ENCODE measurements at places on chromosomes 2 and 18.
A peak's percentile ranks its signal among the peaks of the same experiment; 100 is the strongest.

DNA sequence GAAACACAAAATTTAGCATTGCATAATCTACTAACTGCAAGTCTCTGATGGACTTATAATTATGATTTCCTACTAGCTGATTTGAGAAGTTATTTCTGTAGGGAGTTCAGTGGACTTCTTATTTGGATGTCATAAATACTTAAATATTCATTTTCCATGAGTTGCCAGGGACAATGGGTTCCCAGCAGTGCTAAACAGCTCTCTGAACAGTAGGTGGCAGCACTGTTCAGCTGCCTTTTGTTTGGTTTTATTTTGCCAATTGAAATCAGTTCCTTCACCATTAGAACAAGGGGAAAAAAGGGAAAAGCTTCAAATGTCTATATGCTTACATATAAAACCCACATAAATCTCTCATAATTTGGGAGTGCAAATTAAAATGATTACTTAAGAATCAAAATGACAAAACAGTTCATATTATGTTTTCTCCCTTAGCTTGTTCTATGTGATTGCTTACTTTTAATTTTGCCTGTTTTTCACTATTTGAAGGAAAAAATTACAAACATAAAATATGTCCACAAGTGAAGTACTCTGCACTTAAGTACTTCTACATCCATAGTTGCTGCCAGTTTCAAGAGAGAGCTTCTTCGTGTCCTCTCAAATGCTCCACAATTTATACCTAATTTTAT, 898.9 kb downstream of the CPS1 start:
- peak; percentile 12 for DNase-seq

DNA sequence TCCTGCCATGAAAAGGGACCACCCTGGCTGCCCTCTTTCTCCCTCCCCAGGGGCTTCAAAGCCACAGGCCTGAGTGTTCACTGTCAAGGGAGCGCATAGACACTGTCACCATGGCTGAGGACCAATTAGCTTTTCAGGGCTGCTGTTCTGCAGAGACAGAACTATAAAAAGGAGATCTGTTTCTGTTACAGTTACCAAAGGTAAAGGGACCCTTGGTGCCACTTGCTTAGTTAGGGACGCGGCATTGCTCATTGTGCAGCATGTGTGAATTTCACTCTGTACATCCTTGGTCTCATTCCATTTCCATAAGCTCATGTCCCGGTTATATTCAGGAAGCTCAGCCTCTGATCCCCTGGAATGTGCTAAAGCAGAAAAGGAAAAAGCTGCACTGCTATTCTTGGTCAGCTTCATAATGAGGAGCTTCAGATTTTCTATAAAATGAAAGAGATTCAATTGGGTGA, 55.5 kb upstream of the RNF152 start:
- no peak for DNase-seq

- no peak for DNase-seq
Measured at GRCh38 chr2:152055366-152056108, 43.3 kb downstream of the CACNB4 start.

DNA sequence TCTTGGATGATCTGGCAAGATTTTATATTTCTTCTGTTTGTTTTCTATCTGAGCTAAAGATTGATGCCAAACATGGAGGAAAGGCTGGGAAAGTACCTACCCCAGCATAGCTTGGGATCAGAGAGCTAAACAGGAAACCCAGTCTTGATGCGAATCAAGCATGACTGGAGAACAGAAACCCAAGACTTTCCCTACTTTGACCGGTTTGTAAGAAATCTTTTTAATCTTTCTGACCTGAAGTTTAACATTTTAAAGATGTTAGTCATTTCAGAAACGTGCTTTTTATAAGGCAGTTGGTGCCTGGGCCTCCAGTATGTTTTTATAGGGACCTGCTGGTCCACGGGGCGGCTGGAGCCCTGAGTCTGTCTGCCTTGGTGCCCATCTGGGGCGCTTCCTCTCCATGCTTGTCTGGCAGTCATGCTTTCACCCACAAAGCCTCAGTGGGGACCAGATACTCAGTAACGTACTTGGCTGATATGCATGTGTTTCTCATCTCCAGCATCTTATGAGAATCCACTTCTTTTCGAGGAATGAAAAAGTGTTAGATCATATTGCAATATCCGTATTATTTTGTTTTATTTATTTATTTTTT, 266.5 kb downstream of the PTGR3 start:
- no peak for DNase-seq

GRCh38 chr18:57230861-57231585, 84.1 kb downstream of the BOD1L2 start:
- DNase-seq = peak; percentile 21

GRCh38 chr18:40687399-40687798, 1267.6 kb upstream of the PIK3C3 start:
- DNase-seq = no peak

GRCh38 chr2:95345563-95346230, 48.5 kb downstream of the KCNIP3 start:
- DNase-seq = peak; percentile 65

DNA sequence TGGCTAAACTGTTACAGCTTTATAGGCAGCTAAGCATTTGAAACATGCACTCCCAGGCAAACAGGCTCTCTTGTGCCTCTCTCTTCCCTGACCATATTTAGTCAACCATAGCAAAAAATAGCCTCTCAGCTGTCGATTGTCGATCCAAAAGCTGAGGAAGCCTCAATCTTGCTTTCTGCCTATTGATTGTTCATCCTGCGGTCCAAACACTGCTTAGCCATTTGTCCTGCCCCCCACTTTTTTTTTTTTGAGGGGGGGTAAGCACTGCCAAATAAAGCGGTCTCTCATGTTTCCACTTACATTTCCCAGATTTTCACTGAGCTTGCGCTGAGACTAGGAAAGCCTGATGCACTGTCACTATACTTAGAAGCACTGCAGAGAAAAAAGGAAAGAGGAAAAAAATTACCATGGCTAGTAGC, 90.8 kb downstream of the MIB1 start:
- no peak for DNase-seq

- peak; percentile 88 for DNase-seq
Measured at GRCh38 chr2:119694845-119695521, 16.0 kb downstream of the TMEM177 start.

DNA sequence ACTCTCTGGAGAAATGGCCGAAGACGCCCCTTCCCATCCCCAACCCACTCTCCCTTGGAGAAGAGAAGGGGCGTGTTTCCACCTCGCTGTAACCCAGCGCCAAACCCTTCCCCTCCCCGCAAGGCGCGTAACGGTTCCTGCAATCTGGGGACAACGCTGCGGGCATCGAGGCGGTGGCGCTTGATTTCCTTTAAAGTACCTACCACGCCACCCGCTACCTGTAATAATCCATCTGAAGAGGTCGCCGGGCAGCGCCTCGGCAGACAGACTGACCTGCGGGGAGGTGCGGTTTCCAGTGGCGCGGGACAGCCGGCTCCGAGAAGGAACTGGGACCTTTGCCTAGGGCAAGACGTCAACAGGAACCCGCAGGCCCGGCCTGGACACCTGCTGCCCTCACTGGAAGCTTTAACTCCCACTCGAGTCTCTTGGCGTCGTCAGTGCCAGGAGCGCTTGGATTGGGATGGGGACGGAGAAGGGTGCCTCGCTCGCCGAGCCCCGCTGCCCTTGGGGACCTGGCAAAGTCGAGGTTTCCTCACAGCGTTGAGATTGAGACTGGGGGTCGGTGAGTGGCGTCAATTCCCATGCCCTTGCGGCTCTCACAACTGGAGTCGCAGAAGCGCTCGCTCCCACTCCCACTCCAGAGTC, at the start of gene CYP1B1:
Gene CYP1B1, minus strand, starts transcription at position 645 of the 645 bp plus-strand sequence. CDS start 763 bp downstream, outside the sequence.
- peak; percentile 55 for DNase-seq

GRCh38 chr2:42978175-42978886, 185.9 kb upstream of the HAAO start:
- no peak for DNase-seq

DNA sequence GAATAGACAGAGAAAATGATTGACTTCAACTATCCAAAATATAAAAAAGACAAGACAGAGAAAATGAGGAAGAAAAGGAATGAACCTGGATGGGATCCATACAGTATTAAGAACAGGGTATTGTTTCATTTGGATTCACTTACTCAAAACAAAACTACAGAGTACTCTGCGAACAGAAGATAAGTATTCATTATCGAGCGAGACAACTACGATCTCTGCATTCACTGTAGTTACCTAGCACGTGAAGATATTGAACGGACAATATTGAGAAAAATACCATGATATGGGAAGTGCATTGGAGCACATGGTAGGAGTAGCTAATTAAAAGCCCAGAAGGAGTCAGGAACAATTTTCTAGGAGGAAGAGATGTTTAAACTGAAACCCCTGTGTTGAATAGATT, 1.0 kb upstream of the ORC2 start:
- DNase-seq = peak; percentile 52

- no peak for DNase-seq
Measured at GRCh38 chr2:82498777-82499443, 1960.2 kb downstream of the SUCLG1 start.

- peak; percentile 81 for DNase-seq
Measured at GRCh38 chr18:50099725-50100407, 95.1 kb downstream of the MYO5B start.
